Pons (tissue), 1 donor: ENCODE measurements at places on chromosomes 3 and 15.
A peak's percentile ranks its signal among the peaks of the same experiment; 100 is the strongest.

GRCh38 chr3:46981932-46982471 is 2.5 kb downstream of the NBEAL2 start:
- DNase-seq = no peak

DNA sequence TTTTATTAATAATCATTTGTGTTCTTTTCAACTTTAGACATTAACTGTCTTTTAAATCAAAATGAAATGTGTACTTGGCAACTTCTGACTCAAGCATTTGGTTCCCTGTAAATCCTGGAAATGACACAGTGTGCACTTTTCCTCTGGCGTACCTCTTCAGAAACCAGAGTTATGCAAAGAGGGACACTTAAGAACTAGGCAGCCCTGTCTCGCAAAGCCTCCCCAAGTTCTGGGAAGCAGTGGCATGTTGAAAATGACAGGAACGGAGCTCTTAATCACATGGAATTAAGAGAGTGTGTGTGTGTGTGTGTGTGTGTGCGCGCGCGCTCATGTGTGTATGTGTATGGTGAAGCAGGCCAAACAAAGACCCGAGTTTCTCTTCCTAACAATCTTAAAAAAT is 707.4 kb downstream of the MECOM start:
- no peak for DNase-seq

DNA sequence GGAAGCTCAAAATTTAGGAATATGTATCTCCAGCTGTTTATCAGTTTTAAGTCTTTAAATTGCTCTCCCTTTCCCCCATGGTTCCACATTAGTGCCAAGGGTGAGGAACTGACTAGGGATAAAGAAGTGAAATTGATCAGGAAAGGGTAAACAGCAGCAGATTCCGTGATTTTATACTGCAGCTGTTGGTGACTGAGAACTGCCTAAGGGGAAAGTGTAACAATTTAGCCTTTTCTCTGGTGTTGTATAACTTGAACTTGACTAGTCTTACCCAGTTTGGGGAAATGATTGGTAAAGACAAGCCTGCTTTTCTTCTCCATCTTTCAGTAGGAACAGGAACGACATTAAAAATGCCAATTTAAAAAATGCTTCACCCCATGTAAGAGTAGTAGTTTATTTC is 5.0 kb downstream of the SPRED1 start:
- no peak for DNase-seq

DNA sequence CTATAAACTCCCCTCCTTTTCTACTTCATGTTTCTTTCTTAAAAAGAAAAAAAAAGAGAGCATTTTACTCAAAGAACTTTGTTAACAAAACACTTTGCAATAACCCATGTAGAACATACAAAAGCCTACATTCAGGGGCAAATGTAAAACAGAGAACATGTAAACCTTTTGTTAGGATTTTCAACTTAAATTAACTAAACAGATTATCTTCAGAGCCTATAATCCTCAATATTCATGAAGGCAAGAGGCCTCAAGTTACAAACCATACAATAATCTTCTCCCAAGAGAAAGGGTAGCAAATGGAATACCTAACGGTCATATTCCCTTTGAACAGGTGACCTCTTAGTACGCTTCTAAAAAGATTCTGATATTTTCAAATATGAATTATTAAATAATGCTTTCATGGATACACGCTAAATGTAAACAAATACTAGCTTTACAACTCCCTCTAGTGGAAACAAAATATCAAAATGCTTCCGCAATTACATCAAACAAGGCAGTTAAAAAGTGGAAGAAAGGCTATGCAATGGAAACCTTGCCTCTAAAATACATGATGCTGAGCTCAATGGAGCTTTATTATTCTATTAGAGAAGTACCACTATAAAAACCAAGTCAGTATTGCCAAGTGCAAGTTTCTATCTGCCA is 9.9 kb downstream of the CEP152 start:
- DNase-seq = peak; percentile 81

- no peak for DNase-seq
Observed at GRCh38 chr3:99523431-99524127, 114.8 kb upstream of the COL8A1 start.

GRCh38 chr3:53137835-53138446 is 7.7 kb upstream of the RFT1 start:
- no peak for DNase-seq

- no peak for DNase-seq
Observed at GRCh38 chr3:183098536-183099025, 715 bp downstream of the MCCC1 start.

DNA sequence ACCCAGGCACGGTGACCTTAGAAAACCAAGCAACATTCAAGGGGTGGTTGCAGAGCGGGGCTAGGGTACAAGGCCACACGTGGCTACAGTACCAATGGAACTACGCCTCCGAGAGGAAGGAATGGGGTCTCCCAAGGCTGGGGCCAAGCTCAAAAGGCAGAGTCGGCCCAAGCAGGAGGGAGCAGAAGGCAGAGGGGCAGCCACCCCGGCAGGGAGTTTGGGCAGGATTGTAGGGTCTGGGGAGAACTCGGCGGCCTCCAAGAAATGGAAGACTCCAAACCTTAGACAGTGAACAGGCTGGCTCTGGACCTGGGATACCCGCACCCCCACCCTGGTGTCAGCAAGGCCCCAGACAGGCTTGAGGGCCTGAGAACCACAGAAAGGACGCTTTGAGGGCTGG is 28.7 kb downstream of the ATRIP start:
- no peak for DNase-seq

DNA sequence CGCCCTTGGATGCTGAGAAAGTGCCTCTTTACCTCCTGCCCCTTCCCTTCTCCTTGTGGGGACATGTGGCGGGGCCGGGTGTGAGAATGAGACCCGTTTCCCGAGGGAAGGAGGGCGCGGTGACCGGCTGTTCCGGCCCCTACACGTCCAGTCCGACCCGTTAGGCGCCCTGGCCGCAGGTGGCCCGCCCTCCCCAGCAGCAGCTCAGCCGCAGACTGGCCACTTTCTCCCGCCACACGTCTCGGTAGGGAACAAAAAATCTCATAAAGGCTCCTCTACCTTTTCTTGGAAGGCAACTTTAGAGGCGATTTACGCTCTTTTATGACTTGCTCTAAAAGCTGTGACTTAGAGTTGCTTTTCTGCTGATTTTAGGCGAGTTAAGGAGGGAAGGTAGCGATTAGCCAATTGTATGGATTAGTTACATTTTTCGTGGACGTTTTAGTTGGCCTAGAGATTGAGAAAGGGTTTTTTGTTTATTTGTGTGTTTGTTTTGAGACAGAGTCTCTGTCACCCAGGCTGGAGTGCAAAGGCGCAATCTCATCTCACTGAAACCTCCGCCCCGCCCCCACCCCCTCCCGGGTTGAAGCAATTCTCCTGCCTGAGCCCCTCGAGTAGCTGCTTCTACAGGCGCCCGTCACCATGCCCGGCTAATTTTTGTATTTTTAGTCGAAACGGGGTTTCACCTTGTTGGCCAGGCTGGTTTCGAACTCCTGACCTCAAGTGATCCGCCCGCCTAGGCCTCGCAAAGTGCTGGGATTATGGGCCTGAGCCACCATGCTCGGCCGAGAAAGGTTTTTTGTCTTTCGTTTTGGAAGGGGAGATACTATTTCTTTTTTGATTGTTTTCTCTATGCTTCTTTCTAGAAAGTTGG is 8.3 kb upstream of the PGPEP1L start:
- no peak for DNase-seq

GRCh38 chr15:70625438-70625837 is 137.9 kb downstream of the UACA start:
- DNase-seq = peak; percentile 51

- DNase-seq = no peak
Observed at GRCh38 chr15:101048176-101048575, 129.0 kb downstream of the LRRK1 start.

DNA sequence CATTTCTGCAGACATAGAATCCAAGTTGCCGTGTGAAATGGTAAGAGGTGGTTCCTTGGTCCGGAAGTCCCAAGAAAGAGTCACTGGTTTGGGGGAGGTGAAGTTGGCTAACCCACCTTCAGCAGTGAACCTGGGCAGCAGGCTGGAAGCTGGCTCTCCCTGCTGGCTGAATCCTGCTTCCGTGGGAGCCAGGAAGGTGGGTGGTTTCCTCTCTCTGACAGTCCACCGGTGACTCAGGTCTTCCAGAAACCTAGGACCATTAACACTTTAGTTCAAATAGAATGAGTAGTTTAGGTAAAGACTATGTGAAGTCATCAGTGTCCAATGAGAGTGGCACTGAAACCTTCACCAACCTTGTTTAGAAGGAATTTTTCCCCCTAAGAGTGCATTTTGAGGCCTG is 87.4 kb upstream of the CACNA2D3 start:
- no peak for DNase-seq

- DNase-seq = no peak
Observed at GRCh38 chr3:34150992-34151391, 352.6 kb downstream of the PDCD6IP start.

DNA sequence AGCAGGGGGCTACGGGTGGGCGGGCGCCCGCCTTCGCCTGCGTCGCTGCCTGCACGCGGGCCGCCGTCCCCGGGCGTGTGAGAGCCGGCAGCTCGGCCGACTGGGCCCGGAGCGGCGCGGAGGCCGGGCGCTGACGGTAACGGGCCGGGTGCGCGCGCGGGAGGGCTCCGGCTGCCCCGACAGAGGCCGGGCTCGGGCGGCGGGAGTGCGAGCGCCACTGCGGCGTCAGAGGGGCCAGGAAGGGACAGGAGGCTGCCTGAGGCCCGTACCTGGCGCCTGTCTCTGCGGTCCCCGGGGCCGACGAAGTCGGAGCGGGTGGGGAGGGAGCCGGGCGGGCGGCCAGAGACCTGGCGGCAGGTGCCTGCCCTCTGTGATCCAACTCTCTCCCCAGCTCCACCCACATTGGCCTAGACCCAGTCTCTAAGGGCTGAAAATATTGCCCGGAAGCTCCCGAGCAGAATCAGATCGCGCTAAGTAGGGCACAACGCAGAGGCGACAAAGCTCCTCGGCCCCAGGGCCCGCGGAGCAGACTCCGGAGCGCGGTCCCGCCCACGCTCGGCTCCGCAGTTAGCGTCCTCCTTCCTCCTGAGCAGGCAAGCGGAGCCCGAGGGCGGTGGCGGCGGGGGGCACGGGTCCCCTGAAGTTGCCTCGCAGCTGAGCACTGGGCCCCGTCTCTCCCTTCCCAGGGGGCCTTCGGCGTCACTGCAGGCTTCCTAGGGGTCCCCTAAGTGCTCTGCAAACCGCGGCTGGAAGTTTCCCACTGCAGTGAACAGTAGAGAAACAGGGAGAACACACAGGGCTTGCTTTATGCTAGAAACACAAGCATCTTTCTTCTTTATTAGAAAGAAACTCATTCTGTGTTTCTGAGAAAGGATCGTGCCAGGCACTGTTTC is at the start of gene MAN2A2:
MAN2A2 (plus strand) TSS at position 463 of the 893 bp plus-strand sequence. CDS start 906 bp downstream, outside the sequence.
- peak; percentile 95 for DNase-seq
